Activated CD4-positive, alpha-beta T cell treated with anti-CD3 and anti-CD28 coated beads for 48 hours (primary cell): ENCODE measurements at places on chromosomes 4 and X.

DNA sequence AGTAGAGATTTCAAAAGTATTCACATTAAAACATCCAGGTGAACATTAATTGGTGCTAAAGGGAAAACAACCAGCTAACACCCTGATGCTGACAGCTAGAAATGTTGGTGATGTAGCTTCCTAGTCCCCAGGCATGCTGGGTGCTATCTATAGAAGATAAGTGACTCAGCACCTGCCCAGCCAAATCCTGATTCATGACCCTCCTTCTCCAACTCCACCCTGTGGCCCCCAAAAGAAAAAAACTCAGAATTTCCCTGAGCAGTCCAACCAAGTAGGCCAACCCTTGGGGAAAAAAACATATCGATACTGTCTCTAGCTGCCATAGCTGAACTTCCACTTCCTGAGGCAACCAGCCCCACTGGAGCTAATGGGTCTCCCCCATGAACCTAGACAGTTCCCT lies 197.6 kb upstream of the KLF3 start:
- DNase-seq = no peak

DNA sequence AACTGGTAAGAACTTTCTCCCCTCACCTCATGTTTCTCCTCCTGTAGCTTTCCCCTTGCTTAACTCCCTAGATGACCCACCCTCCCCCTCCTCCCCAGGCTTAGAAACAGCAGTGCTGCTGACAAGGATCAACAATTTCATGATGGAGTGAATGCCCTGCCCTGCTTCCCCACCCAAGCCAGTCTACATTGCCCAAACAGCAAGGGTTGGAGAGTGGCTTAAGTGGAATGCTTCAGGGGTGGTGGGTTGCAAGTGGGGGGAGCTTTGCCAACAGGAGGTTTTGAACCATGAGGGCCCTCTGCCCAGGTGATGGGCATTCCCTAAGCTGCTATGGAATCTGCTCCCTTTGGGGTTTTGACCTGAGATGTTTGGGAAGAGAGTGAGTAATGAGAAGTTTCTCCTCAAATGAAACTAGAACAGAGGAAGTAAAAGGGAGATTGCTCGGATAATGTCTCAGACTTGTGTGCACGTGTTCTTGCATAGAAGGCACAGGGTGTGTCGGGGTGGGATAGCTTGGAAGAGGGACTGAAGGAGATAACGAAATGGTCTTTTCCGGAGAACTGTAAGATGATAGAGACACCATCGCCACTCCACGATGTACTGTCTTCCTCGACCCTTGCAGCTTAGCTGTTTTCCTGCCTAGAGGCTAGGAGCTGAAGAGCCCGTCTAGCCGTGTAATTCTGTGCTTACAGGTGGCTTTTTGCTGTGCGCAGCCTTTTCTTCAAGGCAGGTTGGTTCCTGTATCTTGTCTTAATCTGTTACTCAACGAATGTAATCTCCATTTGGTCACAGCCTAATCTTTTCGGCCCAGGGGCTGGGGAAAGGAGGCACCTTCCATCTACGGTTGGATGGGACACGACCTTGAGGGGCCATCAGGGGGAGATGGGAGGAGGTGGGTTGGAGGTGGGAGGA lies 10.1 kb downstream of the GDPD2 start:
- DNase-seq = no peak

DNA sequence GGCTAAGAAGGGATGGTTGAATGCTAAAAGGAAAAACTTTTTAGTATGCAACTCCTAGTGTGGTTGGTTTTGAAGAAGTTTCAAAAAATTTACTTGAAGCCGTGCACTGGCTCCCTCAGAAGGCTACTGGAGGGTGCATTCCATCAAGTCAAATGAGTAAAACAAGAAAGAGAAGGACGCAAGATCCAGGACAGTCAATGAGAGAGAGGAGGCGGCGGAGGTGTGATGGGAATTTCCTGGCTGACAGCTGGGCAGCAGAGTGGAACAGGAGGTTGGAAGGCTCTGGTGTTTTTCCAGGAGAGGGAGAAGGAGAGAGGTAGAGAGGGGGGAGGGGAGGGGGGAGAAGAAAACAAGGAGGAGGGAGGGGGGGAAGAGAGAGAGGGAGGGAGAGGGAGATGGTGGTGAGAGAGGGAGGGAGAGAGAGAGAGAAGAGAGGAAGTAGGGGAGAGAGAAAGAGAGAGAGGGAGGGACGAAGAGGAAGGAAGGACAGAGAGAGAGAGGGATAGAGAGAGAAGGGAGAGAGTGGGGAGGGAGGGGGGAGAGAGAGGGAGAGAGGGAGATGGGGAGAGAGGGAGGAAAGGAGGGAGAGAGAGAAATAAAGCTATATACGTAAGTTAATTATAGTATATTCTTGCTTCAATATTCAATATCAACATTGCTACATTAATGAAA lies 126.4 kb downstream of the SH3KBP1 start:
- DNase-seq = no peak

DNA sequence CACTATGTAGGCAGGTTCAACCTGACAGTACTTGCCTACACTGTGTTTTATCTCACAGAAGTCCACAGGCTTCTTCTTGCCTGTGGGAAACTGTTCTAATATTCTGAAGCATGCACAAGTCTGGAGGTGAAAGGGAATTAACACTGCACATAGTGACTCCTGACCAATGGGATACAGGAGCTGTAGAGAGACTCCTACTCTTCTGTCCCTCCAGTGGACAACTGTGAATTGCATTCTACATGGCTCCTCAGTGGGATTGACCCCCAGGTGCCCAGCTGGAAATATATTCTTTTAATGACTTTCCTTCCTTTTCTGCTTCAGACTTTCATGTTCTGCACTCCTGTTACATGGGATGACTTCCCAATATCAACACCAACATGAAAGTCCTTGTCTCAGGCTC lies 8.2 kb upstream of the YIPF6 start:
- no peak for DNase-seq

DNA sequence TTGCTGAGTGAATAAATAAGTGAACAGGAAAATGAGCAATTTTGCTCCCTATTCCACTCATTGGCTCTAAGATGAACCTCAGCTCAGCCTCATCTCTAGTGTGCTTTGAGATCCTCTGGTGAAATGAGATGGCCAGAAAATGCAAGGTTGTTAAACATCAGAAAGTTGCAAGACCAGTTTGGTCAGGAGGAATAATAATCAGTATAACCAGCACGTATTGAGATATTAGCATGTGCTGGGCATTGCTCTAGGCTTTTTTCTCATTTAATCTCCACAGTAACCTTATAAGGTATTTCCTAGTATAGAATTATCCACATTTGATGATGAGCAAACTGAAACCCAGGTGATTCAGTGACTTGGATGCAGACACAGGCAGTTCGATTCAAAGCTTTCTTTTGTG lies 110.5 kb upstream of the PAK3 start:
- no peak for DNase-seq

- DNase-seq = no peak
These were observed 29.9 kb downstream of the DKK2 start for GRCh38 chr4:107006218-107006617.

DNA sequence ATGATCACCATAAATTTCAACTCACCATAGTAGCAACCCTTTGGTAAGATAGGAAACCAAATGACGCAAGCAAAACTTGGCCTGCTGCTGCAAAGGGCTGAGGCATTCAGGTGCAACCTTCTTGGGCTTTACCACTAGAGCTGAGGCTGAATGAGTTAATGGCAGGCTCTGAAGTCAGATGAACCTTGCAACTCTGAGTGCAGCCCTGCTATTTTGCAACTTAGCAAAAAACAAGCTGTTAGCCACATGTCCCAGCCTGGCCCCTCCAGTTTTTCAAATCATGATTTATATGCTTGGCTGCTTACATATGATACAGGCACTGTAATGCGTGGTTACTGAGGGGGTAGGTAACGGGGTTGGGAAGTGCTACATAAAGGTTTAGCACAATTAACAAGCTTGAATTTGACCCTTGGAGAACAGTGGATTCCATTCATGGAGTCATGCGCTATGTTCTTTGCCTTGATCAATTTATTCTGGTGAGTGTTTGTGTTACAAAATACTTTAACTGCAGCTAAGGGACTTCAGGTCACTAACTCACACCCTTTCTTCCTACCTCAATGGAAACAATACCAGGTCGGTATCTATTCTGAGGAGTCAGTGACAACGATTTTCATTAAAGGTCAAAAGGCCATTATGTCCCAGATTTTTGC lies 80.5 kb upstream of the PPARGC1A start:
- no peak for DNase-seq
